Mucosa of gallbladder (tissue), 1 donor: ENCODE measurements at places on chromosomes 4 and X. TPM values are rescaled to one million over a fixed set of nuclear protein-coding genes. Genes with fewer than 3 reads are reported as not detected.

RXFP1 gene
- total RNA-seq: 0.55 TPM

DNA sequence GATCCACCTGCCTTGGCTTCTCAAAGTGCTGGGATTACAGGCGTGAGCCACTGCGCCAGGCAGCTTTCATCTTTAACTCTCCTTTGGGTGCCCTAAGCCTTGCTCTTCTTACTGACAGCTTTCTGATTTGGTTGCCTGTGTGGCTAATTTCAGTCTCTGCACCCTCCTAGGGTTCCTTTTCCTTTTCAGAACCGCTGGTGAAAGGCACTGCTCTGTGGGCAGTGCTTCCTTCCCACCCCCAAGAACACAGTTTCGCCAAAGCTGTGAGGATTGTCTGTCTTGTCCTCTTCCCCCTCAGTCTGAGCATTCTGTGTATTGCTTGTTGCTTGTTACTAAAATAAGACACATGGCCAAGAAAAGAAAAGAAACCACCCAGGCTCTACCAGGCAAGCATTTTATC, 101.4 kb upstream of the FRMPD3 start:
- DNase-seq: no peak

- no peak for DNase-seq
Observed at GRCh38 chr4:37719021-37719420, 32.8 kb upstream of the RELL1 start.

GAGE12J gene
- total RNA-seq: not detected

DNA sequence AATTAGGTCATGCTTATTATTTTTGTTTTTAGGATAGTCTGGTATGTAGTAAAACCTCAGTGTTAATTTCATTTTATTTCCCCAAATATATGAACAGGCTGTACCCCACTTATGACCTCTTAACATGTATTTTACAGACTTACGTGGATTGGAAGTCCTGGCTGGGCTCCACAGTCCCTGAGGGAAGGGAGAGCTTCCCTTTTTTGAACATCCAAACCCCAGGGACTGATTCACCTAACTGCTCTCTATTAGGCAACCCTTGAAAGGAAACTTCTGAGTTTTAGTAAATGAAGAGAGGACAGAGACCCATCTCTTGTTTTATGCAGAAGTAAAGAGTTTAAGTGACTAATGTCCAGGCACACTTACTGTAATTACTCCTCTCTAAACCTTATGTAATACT, 233.1 kb upstream of the SPRY1 start:
- DNase-seq: no peak

DNA sequence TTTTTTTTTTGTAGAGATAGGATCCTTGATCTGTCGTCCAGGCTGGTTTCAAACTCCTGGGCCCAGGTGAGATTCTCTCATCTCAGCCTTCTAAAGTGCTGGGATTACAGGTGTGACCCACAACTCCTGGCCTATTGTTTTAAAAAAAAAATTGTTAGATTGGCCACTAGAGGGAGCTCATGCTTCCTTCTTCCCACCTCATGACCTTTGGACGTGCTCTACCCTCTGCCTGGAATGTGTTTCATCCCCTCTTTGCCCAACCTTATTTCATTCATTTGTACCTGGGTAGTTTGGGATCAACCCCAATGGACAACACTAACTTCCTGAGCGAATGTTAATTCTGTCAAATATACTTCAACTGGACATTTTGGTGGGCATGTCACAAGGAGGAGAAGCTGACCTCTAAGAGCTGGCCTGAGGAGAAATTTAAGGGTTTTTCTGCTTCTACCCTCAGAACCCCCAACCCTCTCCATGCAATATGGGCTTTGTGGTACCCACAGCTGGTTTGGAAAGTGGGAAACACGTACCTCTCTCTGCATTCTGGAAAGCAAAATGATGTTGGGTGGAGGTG, 6.4 kb downstream of the PPEF2 start:
- DNase-seq: no peak

- DNase-seq: no peak
Observed at GRCh38 chrX:8987672-8988250, 46.2 kb downstream of the FAM9B start.

DNA sequence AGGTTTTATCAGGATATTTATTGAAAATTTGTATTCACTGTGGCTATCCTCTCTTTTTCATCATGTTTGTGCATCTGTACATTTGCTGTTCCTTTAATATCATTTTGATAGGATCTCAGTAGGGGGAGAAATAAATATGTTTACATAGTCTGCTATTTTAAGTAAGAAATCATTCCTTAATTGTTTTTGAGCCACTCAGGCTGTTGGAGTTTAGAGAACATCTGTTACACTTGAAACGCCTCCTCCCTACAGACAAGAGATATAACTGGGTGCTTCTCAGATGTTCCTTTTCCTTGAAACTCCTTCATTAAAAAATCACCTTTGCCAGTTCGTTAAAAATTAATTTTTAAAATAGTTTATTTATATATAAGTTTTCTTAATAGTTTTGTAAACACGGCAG, 59.4 kb downstream of the QRFPR start:
- no peak for DNase-seq

DNA sequence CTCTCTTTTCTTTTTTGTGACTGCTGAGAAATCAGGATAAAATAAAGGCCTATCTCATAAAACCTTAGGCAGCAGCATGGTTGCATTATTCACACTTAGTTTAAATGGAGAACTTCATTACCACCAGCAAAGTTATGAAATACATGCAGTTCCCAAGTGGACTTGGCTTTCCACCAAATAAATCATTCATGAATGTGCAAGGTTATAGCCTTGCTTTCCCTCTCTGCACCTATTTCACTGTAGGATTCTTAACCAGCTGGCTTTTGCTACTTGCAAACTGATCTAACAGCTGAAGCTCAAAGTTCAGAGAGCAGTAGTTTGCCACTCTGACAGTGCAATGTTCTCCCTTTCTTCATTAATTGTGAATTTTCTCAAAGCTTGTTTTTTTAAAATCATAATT, 140.1 kb upstream of the SMIM31 start:
- no peak for DNase-seq

DNA sequence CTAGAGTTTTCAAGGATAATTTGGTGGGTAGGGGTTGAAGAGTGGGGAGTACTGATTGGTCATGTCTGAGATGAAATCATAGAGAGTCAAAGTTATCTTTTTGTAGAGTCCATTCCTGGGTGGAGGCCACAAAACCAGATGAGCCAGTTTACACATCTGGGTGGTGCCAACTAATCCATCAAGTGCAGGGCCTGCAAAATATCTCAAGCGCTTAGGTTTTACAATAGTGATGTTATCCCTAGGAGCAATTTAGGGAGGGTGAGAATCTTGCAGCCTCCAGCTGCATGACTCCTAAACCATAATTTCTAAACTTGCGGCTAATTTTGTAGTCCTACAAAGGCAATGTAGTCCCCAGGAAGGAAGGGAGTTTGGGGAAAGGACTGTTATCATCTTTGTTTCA, 988.3 kb upstream of the LCORL start:
- no peak for DNase-seq

- DNase-seq: no peak
Observed at GRCh38 chr4:76622717-76623116, 187.7 kb downstream of the SHROOM3 start.

DNA sequence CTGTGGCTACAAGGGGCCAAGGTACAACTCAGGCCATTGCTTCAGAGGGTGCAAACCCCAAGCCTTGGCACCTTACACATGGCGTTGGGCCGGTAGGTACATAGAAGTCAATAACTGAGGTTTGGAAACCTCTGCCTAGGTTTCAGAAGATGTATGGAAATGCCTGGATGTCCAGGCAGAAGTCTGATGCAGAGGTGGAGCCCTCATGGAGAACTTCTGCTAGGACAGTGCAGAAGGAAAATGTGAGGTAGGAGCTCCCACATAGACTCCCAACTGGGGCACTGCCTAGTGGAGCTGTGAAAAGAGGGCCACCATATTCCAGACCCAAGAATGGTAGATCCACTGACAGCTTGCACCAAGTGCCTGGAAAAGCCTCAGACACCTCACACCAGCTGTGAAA, 92.1 kb upstream of the SFRP2 start:
- no peak for DNase-seq

UBA1 gene
- total RNA-seq: 252 TPM

DNA sequence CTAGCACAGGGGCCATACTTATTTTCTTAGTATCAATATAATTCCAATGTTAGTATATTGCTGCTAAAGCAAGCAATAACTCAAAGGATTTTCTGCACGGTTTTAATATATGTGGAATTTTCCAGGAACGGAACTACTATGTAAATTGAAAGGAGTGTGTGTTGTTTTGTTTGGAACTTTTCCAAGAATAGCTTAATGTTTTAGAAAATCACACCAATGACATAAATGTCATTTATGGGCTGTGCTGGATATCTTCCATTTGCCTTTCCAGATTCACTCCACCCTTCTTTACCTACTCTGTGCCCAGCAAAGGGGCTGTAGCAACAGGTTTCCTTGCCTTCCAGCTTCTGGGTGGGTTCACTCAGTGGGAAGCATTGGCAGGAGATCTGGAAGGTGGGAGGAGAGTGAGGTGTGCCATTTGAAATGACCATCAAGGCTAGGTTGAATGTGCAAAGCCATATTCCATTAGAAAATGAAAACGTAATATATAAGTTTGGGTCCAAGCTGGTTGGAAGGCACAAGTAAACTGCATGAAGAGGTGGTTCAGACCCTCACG, 25.2 kb upstream of the ZFX start:
- no peak for DNase-seq

DNA sequence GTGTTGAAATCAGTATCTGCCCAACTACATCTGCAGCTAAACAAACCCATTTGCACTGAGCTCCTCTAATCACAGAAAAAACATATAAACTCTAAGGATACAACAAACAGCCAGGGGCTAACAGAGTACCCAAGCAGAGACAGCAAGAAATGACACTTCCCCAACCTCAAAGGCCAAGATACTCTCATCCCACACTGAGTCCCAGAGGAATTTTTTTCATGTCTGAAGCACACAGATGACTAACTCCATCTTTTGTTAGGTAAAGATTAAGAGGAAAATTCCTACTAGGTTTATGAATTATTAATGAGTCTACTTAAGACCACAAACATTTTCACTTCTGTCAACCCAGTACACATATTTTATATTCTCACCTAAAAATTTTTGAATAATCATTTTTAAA, 31.6 kb downstream of the SEPSECS start:
- no peak for DNase-seq

FOXR2 gene
- not detected for total RNA-seq

CT45A5 gene
- not detected for total RNA-seq

DNA sequence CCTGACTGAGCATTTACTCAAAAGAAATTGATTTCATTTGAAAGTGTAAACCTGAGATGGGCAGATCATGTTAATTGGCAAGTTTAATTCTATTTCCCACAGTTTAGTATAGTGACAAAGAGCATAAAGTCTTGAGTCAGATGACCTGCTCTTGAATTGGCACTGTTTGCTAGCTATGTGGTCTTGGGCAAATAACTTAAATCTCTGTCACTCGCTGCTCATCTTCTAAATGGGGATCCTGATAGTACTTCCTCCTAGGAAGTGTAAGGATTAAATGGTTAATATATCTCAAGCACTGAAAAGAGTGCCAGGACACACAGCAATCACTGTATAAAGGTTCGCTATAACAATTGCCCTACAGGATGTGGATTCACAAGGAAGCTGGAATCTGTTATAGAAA, 242.8 kb upstream of the JADE1 start:
- no peak for DNase-seq

DNA sequence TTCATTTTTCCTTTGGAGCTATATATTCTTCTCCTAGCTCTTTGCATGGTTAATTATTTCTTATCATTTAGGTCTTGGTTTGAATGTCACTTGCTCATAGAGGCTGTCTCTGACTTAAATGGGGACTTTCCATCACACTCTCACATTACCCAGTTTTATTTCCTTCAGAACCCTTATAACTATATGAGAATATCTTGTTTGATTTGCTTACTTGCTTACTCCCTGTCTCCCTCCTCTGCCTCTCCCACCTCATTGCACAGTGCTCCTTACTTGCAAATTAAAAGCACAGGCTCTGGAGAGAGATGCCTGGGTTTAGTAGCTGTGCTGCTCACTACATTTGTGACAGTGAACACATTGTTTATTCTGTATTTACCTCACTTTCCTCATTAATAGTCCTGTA, 174.6 kb downstream of the SOWAHB start:
- DNase-seq: no peak

QDPR gene
- total RNA-seq: 45.1 TPM

GRCh38 chr4:14853176-14853943, 148.9 kb upstream of the CPEB2 start:
- DNase-seq: no peak

DNA sequence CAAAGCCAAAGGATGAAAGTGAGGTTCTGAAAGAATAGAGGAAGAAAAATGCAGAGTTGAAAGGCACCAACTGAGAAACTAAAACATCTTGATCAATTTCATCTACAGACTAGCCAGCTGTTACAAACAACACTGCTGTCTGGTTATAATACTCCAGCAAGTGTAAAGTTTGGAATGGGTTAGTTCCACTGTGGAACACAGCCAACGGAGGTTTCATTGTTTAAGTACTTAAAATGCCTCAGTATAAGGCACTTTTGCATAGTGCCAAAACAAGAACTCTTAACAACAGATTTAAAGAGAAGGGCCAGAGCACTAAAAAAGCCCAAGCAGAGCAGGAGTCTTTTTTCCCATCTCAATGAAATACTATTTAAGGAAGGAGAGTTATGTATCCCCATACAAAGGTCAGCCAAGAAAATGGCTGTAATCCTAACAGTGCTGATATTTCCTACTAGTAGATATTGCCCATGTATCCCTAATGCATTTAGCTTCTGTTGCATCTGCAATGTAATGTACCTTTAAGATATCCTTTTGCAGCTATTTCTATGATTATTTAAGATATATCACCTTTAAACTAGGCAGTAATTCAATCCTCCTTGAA, 16.5 kb downstream of the ACSL4 start:
- DNase-seq: no peak

GPR34 gene
- 20.9 TPM for total RNA-seq

- DNase-seq: no peak
Observed at GRCh38 chr4:19372390-19372789, 879.3 kb upstream of the SLIT2 start.

DNA sequence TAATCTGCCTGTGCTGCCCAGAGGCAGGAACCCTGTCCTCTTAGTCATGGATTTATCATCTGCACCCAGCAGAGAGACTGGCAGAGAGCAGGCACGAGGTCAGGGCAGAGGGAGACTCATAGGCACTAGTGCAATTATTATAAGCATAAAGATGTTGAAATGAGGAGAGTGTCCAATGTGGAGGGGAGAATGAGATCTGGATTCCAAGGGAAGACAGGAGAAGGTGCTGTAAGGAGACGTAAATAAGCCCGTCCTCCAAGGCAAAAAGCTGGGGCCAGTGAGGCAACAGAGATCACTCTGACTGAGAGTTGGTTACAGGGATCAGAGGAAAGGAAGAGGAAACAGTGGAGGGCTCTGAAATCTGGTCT, 406.2 kb downstream of the MAPK10 start:
- no peak for DNase-seq

GRCh38 chrX:101619364-101619763, 1.6 kb upstream of the ARMCX6 start:
- no peak for DNase-seq
